Tibial artery (tissue), 4 donors: ENCODE measurements at places on chromosomes 7 and 10.

DNA sequence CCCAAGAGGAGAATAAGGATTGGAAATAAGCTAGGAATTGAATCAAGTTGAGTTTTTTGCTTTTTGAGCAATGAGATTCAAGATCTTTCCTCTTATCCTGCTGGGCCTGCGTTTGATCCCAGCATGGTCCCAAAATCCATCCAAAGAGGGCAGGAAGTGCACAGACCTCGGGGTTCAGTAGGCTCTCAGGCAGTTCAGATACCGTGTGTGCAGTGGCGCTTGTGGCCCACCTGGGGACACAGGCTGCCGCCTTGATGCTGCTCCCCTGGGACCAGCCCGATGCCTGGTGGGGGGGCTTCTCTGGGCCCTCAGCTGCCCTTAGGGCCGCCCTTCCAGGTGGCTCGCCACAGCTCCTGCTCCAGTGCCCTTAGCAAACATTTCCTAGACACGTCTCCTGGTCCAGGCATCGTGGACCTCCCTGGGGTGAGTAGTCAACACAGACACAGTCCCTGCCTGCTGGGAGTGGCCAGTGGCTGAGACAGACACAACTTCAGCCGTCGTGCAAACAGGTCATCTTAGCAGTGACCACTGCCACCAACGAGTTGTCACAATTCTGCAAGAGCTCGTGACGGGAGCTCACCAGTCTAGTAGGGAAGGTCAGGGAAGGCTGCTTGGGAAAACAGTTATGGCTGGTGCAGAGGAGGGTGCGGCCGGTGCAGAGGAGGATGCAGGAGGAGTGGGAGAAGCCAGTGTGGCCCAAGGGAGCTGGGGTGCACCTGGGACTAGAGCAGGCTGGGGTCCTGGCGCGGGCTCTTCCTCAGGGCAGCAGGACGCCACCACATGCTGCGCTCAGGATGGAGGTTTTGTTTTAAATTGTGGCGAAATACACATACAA is 21.7 kb upstream of the JAKMIP3 start:
- no peak for DNase-seq
- no peak overlapping the region for H3K27ac ChIP-seq
- H3K27me3 ChIP-seq = peaks cover 35% of the 10 kb centered on the region
- no peak overlapping the region for H3K4me3 ChIP-seq
- no peaks in the 10 kb centered on the region for H3K4me1 ChIP-seq
- H3K36me3 ChIP-seq = no peaks in the 10 kb centered on the region

DNA sequence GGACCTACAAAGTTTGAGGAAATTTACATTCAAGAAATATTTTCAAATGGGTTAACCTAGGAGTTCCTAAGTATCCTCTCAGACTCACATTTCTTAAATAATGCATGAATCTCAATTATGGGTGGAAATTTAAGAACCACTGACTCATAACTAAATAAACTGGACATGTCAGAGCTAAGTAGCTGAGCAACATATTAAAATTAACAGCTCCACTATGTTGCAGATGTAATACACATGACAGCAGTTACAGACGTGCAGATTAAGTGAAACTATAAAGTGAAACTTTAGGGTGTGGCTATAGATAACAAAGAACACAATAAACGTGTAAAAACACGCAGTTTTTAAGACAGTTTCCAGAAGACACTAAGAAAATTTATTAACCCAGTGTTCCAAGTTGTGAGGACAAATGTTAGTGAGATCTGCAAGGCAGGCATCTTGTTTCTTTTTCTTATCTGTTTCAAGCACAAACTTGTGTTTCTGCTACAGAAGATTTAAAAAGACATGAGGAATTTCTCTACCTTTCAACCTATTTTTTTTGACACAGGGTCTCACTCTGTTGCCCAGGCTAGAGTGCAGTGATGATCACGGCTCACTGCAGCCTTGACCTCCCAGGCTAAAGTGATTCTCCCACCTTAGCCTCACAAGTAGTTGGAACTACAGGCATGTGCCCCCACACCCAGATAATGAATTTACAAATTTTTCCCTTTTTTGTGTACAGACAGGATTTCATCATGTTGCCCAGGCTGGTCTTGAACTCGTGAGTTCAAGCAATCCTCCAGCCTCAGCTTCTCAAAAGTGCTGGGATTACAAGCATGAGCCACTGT is 25.3 kb downstream of the DNMBP start:
- no peaks in the 10 kb centered on the region for H3K27me3 ChIP-seq
- H3K27ac ChIP-seq = peak overlapping the region; percentile 56
- H3K4me1 ChIP-seq = peaks cover 6% of the 10 kb centered on the region
- H3K36me3 ChIP-seq = no peaks in the 10 kb centered on the region

DNA sequence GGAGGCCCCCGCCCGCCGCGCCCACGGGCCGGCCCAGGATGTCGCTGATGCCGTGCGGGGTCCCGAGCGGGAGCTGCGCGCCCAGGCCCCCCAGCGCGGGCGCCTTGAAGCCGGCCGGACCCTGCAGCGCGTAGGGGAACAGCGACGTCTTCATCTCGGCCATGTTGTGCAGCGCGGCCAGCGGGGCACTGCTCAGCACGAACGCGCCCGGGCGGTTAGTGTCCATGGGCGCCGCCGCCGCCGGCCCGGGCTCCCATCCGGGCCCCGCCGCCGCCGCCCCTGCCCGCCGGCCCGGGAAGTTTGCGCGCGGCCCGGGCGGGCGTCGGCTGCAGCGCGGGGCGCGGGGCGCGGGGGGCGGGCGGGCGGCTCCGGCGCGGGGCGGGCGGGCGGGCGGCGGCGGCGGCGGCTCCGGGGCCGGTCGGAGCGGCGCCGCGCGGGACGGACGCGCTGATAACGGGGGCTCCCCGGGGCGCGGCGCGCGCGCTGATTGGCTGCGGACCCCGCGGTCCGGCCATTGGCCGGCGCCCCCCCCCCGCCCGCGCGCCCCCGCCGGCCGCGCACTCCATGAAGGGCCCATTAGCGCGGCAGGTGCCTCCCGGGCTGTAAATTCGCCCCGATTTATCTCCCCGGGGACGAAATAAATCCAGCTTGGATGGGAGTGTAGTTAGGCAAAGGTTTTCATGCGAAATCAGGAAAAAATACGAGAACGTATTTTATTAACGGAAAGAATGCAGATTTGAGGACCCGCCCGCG is at the start of gene NKX6-2:
TSS of gene NKX6-2 (minus strand) at position 425 of the 753 bp plus-strand sequence. CDS start at position 226, 199 bp downstream.
- H3K36me3 ChIP-seq = peaks cover 28% of the 10 kb centered on the region
- no peak for DNase-seq
- peaks cover 28% of the 10 kb centered on the region for H3K4me1 ChIP-seq
- H3K4me3 ChIP-seq = no peak within 1 kb of the TSS

DNA sequence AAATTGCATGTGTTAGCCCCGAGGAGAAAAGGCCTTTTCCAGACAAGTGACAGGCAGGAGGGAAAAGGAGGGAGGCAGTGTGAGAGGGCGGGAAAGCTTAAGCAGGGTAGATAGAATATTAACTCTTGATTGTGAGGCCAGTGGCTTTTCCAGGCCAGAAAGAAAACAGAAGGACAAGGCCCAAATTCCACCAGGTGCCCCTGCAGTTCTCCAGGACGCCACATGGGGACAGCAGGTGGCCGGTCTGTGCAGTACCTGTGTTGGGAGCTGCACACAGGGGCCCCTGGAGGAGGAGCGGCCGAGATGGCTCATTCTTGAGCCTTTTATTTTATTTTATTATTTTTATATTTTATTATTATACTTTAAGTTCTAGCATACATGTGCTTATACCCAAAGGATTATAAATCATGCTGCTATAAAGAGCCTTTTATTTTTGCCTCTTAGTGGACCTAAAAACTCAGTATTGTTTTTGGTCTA is 141.3 kb upstream of the KLF14 start:
- no peaks in the 10 kb centered on the region for H3K27me3 ChIP-seq
- peaks cover 27% of the 10 kb centered on the region for H3K4me1 ChIP-seq
- H3K36me3 ChIP-seq = peaks cover 66% of the 10 kb centered on the region
- peak overlapping the region; percentile 15 for H3K27ac ChIP-seq

GRCh38 chr10:97553575-97554031 is 19.0 kb upstream of the ANKRD2 start:
- H3K36me3 ChIP-seq = no peaks in the 10 kb centered on the region
- peak; percentile 74 for DNase-seq
- H3K4me3 ChIP-seq = no peak overlapping the region
- no peaks in the 10 kb centered on the region for H3K4me1 ChIP-seq

- no peak for DNase-seq
- no peaks in the 10 kb centered on the region for H3K27me3 ChIP-seq
- H3K4me3 ChIP-seq = no peak overlapping the region
- H3K4me1 ChIP-seq = no peaks in the 10 kb centered on the region
These were observed 154.1 kb downstream of the PIP4K2A start for GRCh38 chr10:22560096-22560912.

DNA sequence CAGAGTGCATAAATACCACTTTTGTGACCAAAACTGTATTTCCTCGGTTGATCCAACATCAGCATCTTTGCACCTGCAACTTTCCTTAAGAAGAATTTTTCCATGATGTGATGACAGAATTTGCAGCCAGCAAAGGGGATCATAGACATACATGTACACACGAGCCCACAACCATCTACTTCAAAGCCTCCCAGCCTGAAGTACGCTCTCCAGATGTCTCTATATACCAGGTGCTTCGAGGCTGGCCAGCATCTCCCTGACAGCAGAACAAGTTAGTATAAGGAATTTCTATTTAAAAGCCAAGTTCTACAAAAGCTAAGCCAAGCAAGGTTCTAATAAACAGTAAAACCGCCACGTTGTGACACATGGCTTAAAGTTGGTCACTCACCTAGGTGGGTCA is 328.5 kb downstream of the KCNMA1 start:
- H3K4me3 ChIP-seq = no peak overlapping the region
- no peaks in the 10 kb centered on the region for H3K27me3 ChIP-seq

GRCh38 chr10:122182308-122182707 is 88.8 kb upstream of the BTBD16 start:
- H3K4me3 ChIP-seq = no peak overlapping the region
- no peaks in the 10 kb centered on the region for H3K36me3 ChIP-seq
- no peak overlapping the region for H3K27ac ChIP-seq
- DNase-seq = no peak

- H3K27ac ChIP-seq = no peak overlapping the region
- no peaks in the 10 kb centered on the region for H3K36me3 ChIP-seq
- H3K27me3 ChIP-seq = no peaks in the 10 kb centered on the region
These were observed 169.2 kb upstream of the LYZL2 start for GRCh38 chr10:30798646-30799185.

DNA sequence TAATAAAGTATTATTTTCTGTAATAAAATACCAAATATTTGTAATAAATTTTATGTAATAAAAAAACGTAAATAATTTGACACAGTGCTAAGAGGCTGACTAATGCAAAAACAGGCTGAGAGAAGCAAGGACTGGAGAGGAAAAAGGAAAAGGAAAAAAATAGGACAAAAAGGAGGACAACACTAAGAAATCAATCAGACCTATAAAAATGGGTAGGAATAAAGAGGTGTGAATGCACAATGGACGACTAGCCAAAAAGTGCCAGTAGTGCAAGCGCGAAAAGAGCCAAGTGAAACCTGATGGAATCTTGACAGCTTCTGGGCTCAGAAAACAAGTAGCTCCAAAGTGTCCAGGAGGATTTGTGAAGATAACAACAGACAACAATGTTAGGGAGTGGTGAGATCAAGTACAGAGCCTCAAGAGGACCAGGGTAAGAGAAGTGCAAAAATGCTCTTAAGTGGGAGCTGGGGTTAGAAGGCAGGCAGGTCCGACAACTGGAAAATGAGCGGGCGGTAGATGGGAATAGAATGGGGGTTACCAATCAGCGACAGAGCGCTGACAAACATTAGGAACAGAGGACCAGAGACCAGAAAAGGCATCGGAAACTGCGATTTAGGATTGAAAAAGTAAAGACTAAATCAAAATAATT is 1.2 kb downstream of the BRAF start:
- no peak for DNase-seq
- no peaks in the 10 kb centered on the region for H3K36me3 ChIP-seq
- H3K27ac ChIP-seq = peak overlapping the region; percentile 100
- peak overlapping the region; percentile 100 for H3K4me3 ChIP-seq

GRCh38 chr10:114077347-114077746 is 33.7 kb downstream of the ADRB1 start:
- no peak overlapping the region for H3K27ac ChIP-seq
- no peak overlapping the region for H3K4me3 ChIP-seq
- no peaks in the 10 kb centered on the region for H3K36me3 ChIP-seq
- H3K4me1 ChIP-seq = no peaks in the 10 kb centered on the region

GRCh38 chr10:131847241-131847783 is 53.5 kb upstream of the PPP2R2D start:
- H3K4me1 ChIP-seq = no peaks in the 10 kb centered on the region
- no peak overlapping the region for H3K4me3 ChIP-seq
- no peak overlapping the region for H3K27ac ChIP-seq

DNA sequence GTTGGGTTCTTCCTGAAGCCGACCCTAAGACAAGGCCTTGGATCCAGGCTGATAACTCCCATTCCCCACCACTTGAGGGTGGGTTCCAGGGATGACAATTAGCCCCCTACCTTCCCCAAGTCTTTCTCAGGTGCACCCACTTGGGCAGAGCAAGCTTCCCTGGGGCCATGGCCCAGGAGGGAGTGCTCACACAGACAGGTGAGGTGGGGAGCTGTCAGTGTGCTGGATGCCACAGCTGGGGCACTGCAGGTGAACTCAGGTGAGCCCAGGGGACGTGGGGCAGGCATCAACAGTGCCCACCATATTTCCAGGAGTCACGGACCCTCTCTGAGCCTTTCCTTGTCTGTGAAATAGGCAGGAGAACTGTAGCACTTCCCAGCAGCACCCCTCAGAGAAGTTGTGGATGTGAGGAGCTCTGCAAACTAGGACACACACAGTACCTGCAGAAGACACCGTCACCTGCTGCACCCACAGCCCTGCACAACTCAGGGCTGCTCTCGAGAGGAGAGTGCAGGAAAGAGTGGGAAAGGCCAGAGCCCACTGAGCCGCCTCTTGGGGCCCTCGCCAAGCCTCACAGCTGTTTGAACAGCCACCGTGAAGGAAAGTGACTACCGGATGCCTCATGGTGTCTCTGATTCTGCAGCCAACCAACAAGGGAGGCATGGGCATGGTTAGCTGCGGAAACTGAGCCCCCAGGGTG is 17.9 kb downstream of the SH3PXD2A start:
- no peak overlapping the region for H3K27ac ChIP-seq
- peaks cover 50% of the 10 kb centered on the region for H3K4me1 ChIP-seq
- H3K27me3 ChIP-seq = no peaks in the 10 kb centered on the region
- H3K4me3 ChIP-seq = no peak overlapping the region
- H3K36me3 ChIP-seq = no peaks in the 10 kb centered on the region
- DNase-seq = peak; percentile 53

- DNase-seq = no peak
- H3K27ac ChIP-seq = no peak overlapping the region
- H3K27me3 ChIP-seq = no peaks in the 10 kb centered on the region
- H3K4me1 ChIP-seq = no peaks in the 10 kb centered on the region
These were observed 473.3 kb downstream of the LRMDA start for GRCh38 chr10:75904499-75905283.

DNA sequence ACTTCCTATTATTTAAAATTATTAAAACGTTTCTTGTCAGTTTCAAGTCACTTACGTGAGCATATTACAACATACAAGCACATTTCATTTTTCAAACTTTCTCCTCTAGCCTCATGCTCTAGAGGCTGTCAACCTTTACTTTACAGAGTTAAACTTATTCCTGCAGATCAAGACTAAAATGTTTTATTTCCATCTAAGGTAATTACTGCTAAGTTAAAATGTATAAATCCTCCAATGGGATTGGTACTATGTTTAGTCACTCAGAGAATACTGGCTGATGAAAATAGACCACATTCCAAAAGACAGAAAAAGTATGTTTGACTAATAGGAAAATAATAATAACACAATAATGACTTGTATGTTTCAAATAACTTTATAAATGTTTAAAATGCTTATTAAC is 8.4 kb upstream of the TRDMT1 start:
- DNase-seq = no peak
- H3K27ac ChIP-seq = peak overlapping the region; percentile 60
- H3K4me1 ChIP-seq = peaks cover 22% of the 10 kb centered on the region
- no peaks in the 10 kb centered on the region for H3K27me3 ChIP-seq
- no peaks in the 10 kb centered on the region for H3K36me3 ChIP-seq

- H3K27me3 ChIP-seq = no peaks in the 10 kb centered on the region
- H3K4me3 ChIP-seq = no peak overlapping the region
- no peaks in the 10 kb centered on the region for H3K36me3 ChIP-seq
- H3K4me1 ChIP-seq = no peaks in the 10 kb centered on the region
- DNase-seq = no peak
- no peak overlapping the region for H3K27ac ChIP-seq
These were observed 561.6 kb downstream of the GRM8 start for GRCh38 chr7:126690848-126691751.
